ENCODE measurements at places on chromosomes 5 and 9.

GRCh38 chr5:13133951-13134350 lies 810.5 kb downstream of the DNAH5 start:
- no peak for DNase-seq

GRCh38 chr5:66171349-66172344 lies 27.5 kb downstream of the SREK1 start:
- no peak for DNase-seq

DNA sequence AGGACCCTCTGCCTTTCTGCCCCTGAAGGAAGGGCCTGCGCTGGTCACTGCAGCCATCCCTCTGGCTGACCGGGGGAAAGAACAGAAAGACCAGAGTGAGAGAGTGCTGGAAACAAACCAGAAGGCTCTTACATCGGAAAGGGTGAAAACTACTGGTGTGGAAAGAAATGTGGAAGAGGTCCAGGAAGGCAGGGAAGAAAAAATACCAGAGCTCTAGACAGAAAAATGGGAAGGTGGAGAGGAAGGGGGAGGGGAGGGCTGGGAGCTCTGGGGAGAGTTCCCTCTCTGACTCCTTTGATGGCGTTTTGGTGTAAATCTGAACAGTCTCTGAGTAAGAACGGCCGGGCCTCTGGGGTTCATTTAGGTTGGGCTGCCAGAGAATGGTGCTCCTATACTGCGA lies 47.7 kb downstream of the COL23A1 start:
- no peak for DNase-seq

DNA sequence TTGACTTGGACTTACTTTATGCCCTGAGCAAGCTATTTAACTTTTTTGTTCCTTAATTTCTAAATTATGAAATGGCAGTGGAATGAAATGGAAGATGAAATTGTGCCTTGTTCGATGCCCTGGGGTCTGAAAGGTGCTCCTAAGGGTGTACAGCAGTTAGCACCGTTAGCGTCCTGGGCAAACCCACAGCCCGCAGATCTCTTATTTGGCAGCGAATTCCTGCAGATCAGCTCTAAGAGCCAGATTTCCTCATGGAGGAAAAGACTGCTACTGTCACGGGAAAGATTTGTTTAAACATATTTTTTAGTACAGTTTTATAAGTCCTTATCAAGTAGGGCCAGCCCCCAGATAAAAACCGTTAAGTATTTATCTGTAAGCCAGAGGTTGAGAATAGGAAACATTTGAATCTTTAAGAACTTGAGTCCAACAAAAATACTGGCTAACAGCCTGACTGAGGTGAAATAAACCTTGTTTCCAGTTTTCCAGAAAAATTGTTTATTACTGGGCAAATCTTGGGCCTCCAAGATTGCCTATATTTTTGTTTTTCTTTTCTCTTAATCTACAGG lies 216.5 kb upstream of the DMRT1 start:
- no peak for DNase-seq

DNA sequence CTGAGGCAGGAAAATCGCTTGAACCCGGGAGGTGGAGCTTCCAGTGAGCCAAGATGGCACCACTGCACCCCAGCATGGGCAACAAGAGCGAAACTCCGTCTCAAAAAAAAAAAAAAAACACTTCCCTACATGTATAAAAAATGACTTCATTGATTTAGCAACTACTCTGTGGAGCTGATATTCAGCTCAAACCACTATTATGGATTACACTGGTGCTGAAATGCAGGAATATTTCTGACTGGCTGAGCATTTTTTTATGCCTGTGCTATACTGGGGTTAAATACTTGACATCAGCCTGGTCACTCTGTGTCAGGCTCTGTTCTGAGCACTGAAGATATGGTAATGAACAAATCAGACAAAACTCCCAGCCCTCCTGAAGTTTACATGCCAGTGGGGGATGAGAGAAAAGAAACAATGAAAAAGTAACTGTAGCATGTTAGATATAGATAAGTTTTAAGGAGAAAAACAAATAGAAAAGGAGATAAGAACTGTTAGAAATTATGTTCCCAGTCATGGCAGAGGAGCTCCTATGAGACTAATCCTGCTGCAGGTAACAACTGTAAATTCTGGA lies 22.6 kb upstream of the TTC39B start:
- DNase-seq: no peak

GRCh38 chr5:170430866-170431437 lies 41.8 kb upstream of the KCNMB1 start:
- DNase-seq: no peak

GRCh38 chr9:129624168-129624759 lies 1.7 kb upstream of the NTMT1 start:
- DNase-seq: peak; percentile 69

- no peak for DNase-seq
Measured at GRCh38 chr5:13653709-13654108, 290.8 kb downstream of the DNAH5 start.

GRCh38 chr5:58987193-58987592 lies 404.3 kb downstream of the RAB3C start:
- DNase-seq: no peak

DNA sequence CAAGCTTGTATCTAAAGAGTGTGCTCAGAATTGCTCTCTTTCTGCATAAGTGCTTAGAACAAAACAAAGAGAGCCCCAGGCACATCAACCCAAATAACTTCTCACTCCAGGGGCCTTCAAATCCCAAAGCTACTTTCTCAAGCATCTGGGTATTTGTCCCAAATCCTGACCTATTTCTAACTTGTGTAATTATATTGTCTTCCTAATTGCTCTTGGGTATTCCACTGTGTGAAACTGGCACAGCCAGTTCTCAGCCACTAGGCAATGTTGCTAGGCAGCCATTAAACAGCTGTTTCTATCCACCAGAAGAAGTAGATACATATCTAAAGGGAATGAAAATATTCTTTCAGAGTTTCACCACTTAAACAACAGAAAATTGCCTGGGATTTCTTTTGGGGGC lies 198.8 kb downstream of the PRELID2 start:
- no peak for DNase-seq

GRCh38 chr5:96885518-96886338 lies 9.4 kb downstream of the ERAP2 start:
- DNase-seq: no peak
